ENCODE measurements at places on chromosomes 6 and 20.

- no peaks in the 10 kb centered on the region for H3K36me3 ChIP-seq
- no peak overlapping the region for H3K27ac ChIP-seq
- DNase-seq = no peak
- no peaks in the 10 kb centered on the region for H3K4me1 ChIP-seq
Measured at GRCh38 chr6:134863763-134864510, 86.0 kb downstream of the ALDH8A1 start.

DNA sequence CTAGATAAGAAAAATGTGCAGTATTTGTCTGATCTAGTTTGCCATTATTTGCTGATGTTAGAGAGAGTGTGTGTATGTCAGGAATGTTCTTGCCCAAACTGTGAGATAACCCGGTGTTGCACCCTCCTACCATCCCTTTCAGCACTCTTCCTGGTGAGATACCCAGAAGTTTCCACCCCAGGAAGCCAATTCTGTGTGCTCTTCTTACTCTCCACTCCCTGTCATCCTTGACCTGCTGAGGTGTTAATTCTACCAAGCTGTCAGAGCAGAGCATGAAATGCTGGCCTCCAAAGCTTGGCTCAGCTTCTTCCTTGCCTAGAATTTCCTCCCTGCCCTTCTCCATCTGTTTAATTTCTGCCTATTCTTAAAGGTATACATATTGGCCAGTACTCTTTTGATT lies 237.3 kb upstream of the CNR1 start:
- no peak overlapping the region for H3K4me3 ChIP-seq
- no peaks in the 10 kb centered on the region for H3K4me1 ChIP-seq
- no peak for DNase-seq
- no peaks in the 10 kb centered on the region for H3K36me3 ChIP-seq

DNA sequence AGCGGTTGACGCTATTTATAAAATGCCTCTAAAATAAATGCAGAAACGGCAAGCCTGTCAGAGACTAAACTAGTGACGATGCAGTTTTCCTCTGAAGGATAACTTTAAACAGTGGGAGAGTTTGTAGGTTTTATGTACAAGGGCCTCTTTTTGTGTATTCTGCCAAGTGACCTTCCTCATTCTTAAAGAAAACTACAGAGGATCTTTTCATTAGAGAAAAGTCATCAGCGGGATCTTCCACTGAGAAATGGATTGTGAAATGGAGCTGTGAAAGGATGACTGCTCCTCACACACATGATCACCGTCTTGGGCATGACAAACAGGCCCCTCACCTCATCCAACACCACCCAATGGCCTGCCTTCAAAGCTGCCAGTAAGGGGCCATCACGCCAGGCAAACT lies 89.0 kb upstream of the LYRM2 start:
- no peak overlapping the region for H3K4me3 ChIP-seq
- H3K27ac ChIP-seq = no peak overlapping the region
- H3K36me3 ChIP-seq = peaks cover 61% of the 10 kb centered on the region
- DNase-seq = no peak

DNA sequence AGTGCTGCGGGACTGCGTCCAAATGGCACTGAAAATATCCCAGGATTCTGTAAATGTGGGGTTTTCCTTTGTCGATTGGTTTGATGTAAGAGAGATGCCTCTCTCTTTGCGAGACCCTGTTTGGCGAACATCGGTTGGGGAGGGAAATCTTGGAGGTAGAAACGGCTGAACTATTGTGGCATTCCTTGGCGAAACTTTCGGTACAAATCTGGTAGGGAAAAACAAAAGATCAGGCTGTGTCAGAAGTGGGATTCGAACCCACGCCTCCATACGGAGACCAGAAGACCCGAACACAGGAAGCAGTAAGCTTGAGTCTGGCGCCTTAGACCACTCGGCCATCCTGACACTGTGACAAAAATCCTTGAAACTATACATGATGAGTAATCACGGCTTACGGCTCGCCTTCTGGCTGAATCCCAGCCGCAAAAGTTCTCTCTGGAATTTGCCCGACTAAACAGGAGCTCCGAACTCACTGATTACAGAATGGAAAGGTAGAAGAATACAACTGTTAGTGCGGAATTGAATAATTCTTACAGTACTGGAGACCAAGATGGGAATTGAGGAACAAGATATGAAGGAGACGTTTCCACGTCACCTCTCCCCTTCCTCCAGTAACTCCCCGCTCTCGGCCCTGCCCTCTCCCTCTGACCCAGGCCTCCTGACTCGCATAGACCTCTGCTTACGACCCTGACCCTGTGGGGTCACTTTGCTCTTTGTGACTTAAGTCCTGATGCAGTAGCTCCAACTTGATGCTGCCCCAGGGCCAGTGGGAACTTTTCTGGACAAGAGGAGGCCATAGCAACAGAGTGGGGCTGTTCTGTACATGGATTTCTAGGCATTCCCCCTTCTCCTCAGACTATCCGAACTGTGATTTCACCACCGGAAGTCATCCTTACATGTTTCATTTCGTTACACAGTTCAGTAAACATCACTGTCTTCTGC lies 132.8 kb upstream of the ZNF184 start:
- peaks cover 4% of the 10 kb centered on the region for H3K4me1 ChIP-seq
- H3K4me3 ChIP-seq = peak overlapping the region; percentile 36

DNA sequence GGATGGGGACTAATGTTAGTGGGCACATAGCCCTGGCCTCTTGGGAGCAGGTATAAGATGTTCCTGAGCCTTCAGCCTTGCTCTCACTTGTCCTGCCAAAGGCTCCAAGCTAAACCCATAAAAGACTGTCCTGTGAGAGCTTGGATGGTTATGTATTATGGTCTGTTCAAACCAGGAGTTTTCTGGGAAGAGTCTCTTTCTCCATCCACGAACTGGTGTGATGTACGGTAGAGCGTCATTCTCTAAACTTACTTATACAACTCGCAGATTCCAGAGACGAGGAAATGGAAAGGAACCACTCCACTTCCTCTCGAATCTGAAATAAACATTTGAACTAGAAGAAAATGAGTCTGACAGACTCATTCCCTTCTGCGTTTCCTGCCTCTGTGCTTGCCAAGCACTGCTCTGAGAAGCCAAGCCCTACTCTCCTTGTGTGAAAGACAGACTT lies 5.3 kb downstream of the SOBP start:
- DNase-seq = no peak
- peaks cover 5% of the 10 kb centered on the region for H3K36me3 ChIP-seq
- H3K4me3 ChIP-seq = no peak overlapping the region
- H3K27me3 ChIP-seq = peaks cover 19% of the 10 kb centered on the region

- H3K4me3 ChIP-seq = peak overlapping the region; percentile 97
- peaks cover 55% of the 10 kb centered on the region for H3K27me3 ChIP-seq
- peaks cover 45% of the 10 kb centered on the region for H3K4me1 ChIP-seq
- H3K36me3 ChIP-seq = peaks cover 13% of the 10 kb centered on the region
Measured at GRCh38 chr6:170291271-170292110, 613 bp upstream of the DLL1 start.

DNA sequence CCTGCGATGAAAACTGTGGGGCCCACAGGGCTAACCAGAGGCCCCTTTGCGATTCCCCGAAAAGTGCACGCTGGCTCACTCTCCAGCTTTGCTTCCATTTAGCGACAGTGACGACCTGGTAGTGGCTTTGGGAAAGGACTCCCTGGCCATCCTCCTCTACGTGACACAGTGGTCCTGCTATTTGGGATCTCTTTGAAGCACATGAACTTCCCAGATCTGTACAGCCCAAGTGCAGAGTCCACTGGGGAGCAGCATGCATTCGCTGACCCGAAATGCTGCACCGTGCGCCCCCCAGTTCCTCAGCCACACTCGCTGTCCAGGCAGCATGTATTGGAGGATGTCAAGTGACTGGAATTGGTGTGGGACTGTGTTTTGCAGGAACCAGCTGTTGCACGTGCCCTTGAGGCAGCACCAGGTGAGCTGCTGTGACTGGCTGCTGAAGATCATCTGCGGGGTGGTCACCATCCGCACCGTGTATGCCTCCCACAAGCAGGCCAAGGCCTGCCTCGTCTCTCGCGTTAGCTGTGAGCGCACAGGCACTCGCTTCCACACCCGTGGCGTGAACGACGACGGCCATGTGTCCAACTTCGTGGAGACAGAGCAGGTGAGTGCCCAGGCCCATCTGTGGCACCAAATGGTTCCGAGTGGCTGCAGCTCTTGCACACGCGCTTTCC lies 51.6 kb downstream of the SYNJ2 start:
- no peak overlapping the region for H3K4me3 ChIP-seq
- DNase-seq = no peak
- H3K27me3 ChIP-seq = no peaks in the 10 kb centered on the region
- H3K36me3 ChIP-seq = peaks cover 19% of the 10 kb centered on the region
- peak overlapping the region; percentile 23 for H3K27ac ChIP-seq
- H3K4me1 ChIP-seq = peaks cover 15% of the 10 kb centered on the region

GRCh38 chr20:56501116-56501515 lies 23.4 kb upstream of the FAM209A start:
- H3K4me1 ChIP-seq = no peaks in the 10 kb centered on the region
- peak overlapping the region; percentile 32 for H3K27ac ChIP-seq
- no peaks in the 10 kb centered on the region for H3K27me3 ChIP-seq
- no peak overlapping the region for H3K4me3 ChIP-seq
- DNase-seq = no peak
- peaks cover 18% of the 10 kb centered on the region for H3K36me3 ChIP-seq

DNA sequence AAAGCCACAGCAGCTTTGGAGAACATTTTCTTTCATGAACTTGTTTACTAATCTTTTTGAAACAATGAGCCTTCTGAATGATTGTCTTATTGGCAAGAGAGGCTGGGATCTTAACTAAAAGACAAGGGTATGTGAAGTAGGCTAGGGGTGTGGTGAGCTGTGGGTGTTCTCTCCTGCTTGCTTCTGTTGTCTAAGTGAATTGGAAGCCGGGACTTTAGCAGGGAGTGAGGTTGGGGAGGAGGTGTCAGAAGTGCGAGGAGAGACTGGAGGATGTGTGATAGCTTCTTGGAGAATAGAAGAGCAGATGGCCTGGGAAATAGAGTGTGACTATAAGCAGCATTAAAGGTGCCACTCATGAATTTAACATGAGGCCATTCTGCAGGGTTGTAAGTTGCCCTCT lies 562.8 kb downstream of the UTRN start:
- H3K27me3 ChIP-seq = no peaks in the 10 kb centered on the region
- H3K27ac ChIP-seq = peak overlapping the region; percentile 36
- H3K4me1 ChIP-seq = peaks cover 2% of the 10 kb centered on the region
- peaks cover 41% of the 10 kb centered on the region for H3K36me3 ChIP-seq

All from effector memory CD8-positive, alpha-beta T cell (primary cell).